M059J (cell line): ENCODE measurements at places on chromosomes 4 and X. TPM values are rescaled to one million over a fixed set of nuclear protein-coding genes. Genes with fewer than 3 reads are reported as not detected.

C1QTNF7 gene
- total RNA-seq = not detected in 2 replicates

MAGEA2B gene
- total RNA-seq = 1.9 and 2.5 TPM in 2 replicates

HSD17B13 gene
- total RNA-seq = 0.10 TPM in 1 of 2 replicates, not detected in the other

DCAF4L1 gene
- total RNA-seq = not detected in 2 replicates

SPOCK3 gene
- total RNA-seq = 0.20 and 0.81 TPM in 2 replicates

OPRPN gene
- total RNA-seq = not detected in 2 replicates

SSX4 gene
- total RNA-seq = not detected in 2 replicates

GAGE13 gene
- not detected in 2 replicates for total RNA-seq

FAT4 gene
- total RNA-seq = 1.6 and 3.1 TPM in 2 replicates

CRMP1 gene
- total RNA-seq = not detected in 2 replicates

RAB41 gene
- not detected in 2 replicates for total RNA-seq

MTCP1 gene
- 3.8 and 11.6 TPM in 2 replicates for total RNA-seq

PIR gene
- 25.4 and 32.6 TPM in 2 replicates for total RNA-seq

MCUB gene
- total RNA-seq = 103 and 115 TPM in 2 replicates

CPLX1 gene
- not detected in 2 replicates for total RNA-seq

MAOB gene
- total RNA-seq = 0.30 and 0.34 TPM in 2 replicates

MYOZ2 gene
- not detected in 2 replicates for total RNA-seq

GPR143 gene
- total RNA-seq = 0.20 TPM in 1 of 2 replicates, not detected in the other

ZXDA gene
- 5.8 and 6.8 TPM in 2 replicates for total RNA-seq

TMPRSS11A gene
- total RNA-seq = not detected in 2 replicates

RAB39B gene
- 0.17 TPM in 1 of 2 replicates, not detected in the other for total RNA-seq

FAM9B gene
- total RNA-seq = not detected in 2 replicates

PABPC5 gene
- 0.17 TPM in 1 of 2 replicates, not detected in the other for total RNA-seq

PIM2 gene
- 14.2 and 14.3 TPM in 2 replicates for total RNA-seq

NPY5R gene
- not detected in 2 replicates for total RNA-seq

PPP3CA gene
- 21.7 and 30.3 TPM in 2 replicates for total RNA-seq

ALAS2 gene
- total RNA-seq = not detected in 2 replicates

NUP62CL gene
- total RNA-seq = not detected in 2 replicates

ETNPPL gene
- total RNA-seq = not detected in 2 replicates

SSX2 gene
- not detected in 2 replicates for total RNA-seq

KLF8 gene
- 0.27 TPM in 1 of 2 replicates, not detected in the other for total RNA-seq

DOCK11 gene
- 2.3 and 3.4 TPM in 2 replicates for total RNA-seq

ADRA2C gene
- not detected in 2 replicates for total RNA-seq

MSX1 gene
- total RNA-seq = 11.4 and 12.6 TPM in 2 replicates

ARHGEF38 gene
- 0.02 TPM in 1 of 2 replicates, not detected in the other for total RNA-seq

KLF3 gene
- total RNA-seq = 5.7 and 11.4 TPM in 2 replicates

INTS6L gene
- total RNA-seq = 4.7 and 5.8 TPM in 2 replicates

SYNPO2 gene
- 0.52 and 0.69 TPM in 2 replicates for total RNA-seq

MAGEA2 gene
- total RNA-seq = 0.94 and 1.7 TPM in 2 replicates

STK32B gene
- total RNA-seq = 4.4 and 7.6 TPM in 2 replicates

CNGA1 gene
- 0.32 TPM in 1 of 2 replicates, not detected in the other for total RNA-seq

GAGE12E gene
- total RNA-seq = not detected in 2 replicates

FMR1 gene
- 40.0 and 60.7 TPM in 2 replicates for total RNA-seq

F11 gene
- total RNA-seq = not detected in 2 replicates

CSAG3 gene
- 2.6 and 3.2 TPM in 2 replicates for total RNA-seq

MAGEA4 gene
- total RNA-seq = 0.10 and 0.64 TPM in 2 replicates

AMER1 gene
- total RNA-seq = 3.4 and 5.3 TPM in 2 replicates

VEGFC gene
- 54.5 and 80.4 TPM in 2 replicates for total RNA-seq

TMPRSS11B gene
- not detected in 2 replicates for total RNA-seq

ARX gene
- total RNA-seq = not detected in 2 replicates

CTAG1B gene
- not detected in 2 replicates for total RNA-seq

EGF gene
- total RNA-seq = 4.9 TPM in 2 replicates

SASH3 gene
- not detected in 2 replicates for total RNA-seq
